Activated CD4-positive, CD25-positive, alpha-beta regulatory T cell treated with anti-CD3 and anti-CD28 coated beads, Interleukin-2, amount 50 U/mL, for 72 hours (primary cell): ENCODE measurements at places on chromosomes 11 and 22.
A peak's percentile ranks its signal among the peaks of the same experiment; 100 is the strongest.

- peak; percentile 63 for DNase-seq
Observed at GRCh38 chr22:49925525-49926128, 7.2 kb downstream of the CRELD2 start.

- DNase-seq, result peak; percentile 95
Observed at GRCh38 chr11:18012906-18013781, at the start of gene SERGEF. TSS of gene SERGEF (minus strand) at chr11:18013047. CDS start at chr11:18013010, 37 bp downstream.

DNA sequence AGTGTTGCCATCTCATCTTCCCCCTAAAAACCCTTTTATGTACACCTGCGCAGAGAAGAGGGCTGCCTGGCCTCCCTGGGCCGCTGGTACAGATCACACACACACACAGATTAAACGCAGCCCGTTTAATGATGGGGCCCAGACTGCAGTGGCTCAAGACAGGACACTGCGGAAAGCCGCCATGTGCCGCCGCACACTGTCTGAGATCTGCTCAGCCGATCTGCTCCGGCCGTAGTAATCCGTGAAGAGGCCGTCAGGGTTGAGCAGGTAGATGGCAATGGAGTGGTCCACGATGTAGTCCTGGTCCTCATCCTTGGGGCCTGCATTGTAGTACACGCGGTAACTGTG is 2.0 kb downstream of the SCO2 start:
- no peak for DNase-seq

- no peak for DNase-seq
Observed at GRCh38 chr22:41919357-41920224, 4.7 kb upstream of the SHISA8 start.
